Spinal cord (tissue), 10 donors: ENCODE measurements at places on chromosomes 5 and 9.

- no peak for DNase-seq
Observed at GRCh38 chr9:107018861-107019545, 156.0 kb downstream of the ZNF462 start.

DNA sequence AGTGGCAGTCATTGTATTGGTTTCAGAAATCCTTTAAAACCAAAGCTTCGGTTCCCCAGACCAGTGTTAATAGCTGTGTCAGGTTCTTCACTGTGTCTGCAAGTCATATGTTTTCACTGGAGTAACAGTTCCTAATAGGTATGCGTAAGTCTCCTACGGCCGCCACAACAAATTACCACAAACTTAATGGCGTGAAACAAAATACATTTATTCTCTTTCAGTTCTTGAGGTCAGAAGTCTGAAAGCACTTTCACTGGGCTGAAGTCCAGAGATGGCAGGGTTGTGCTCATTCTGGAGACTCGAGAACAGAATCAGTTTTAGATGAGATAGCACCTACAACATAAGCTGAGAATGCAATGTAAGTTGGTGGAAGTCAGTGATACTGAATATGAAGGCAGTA is 556.2 kb downstream of the TLE4 start:
- DNase-seq = no peak

DNA sequence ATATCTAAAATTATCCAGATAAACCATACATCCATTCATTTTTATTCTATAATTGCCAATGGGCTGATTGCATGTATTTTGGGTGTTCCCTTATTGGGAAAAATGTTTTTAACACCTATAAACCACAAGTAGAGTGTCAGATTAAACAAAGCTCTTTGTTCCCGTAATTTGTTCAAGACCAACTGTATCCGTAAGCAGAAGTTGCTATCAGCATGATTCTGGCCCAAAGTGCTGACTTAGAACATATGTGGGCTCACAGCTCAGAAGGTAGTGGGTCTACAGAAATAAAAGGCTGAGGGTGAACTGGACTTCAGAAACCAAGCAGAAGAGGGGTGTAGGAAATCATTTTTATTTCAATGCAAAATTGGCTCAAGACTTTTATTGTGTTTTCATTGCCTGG is 23.5 kb upstream of the IL7R start:
- no peak for DNase-seq

- DNase-seq = no peak
Observed at GRCh38 chr9:78286125-78286524, 10.8 kb upstream of the PSAT1 start.

DNA sequence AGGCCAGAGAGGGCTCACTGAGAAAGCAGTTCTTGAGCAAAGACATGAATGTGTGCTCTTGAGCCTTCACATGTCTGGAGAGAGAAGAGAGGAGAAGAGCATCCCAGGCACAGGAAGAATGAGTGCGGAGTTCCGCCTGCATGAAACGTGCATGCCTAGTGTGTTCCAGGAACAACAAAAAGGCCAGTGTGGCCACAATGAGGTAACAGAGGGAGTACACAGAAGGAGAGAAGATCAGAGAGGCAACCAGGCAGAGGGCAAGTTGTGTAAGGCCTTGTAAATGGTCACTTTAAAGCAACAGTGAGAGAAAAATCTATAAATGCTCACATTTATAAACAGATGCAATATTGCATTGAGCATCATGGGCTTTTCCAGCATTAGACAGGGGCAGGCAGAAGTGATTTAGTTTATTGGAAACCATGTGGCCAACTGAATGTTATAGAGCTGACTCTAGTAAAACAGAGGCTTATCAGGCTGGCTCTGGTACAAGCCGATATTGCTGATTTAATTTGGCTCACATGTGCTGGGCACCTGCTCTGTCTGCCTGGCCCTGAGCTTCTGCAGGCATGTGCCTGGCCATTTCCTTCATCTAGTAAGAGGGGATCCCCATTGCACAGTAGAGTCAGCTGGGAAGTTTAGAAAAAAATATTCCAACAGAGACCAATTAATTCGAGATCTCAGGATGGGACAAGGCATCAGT is 185.3 kb downstream of the SAXO1 start:
- DNase-seq = no peak

GRCh38 chr9:21023861-21024260 is 7.6 kb downstream of the HACD4 start:
- no peak for DNase-seq

DNA sequence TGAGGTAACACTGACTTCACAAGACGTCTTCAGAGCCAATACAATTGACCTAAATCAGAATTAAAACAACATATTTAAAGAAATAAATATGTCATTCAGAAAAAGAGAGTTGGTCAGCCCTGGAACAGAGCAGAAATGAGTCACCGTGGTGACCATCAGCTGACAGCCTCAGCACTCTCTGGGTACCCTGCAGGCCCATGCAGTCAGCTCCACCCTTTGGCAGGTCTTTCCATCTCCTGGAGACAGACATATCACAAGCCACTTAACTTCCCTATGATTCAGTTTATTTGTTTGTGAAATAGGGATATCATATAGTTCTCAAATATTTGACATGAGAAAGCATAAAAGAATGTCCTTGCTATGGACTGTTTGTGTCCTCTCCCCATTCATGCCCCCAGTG is 151.6 kb upstream of the MEF2C start:
- no peak for DNase-seq

DNA sequence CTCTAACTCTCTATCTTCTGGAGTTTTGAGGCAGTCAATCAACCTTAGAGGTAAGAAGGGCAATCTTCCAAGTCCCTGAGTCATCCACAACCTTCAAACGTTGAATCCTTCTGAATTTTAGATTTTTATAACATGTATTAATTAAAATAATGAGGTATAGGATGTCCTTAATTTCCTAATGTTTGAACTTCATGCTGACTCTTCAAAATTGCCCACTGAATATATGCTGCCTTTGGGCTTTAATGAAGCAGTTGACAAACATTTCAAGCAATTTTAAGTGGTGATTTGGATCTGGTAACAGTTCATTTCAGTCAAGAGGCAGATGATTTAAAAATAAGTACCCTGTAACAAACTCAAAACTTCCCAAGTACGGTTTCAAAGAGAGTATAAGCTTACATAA is 26.0 kb downstream of the ERP44 start:
- DNase-seq = no peak

GRCh38 chr5:84242286-84242685 is 142.4 kb downstream of the EDIL3 start:
- DNase-seq = no peak

GRCh38 chr9:121684381-121685145 is 33.1 kb downstream of the DAB2IP start:
- DNase-seq = no peak

GRCh38 chr5:53160895-53161294 is 51.3 kb upstream of the MOCS2 start:
- no peak for DNase-seq

GRCh38 chr5:82376307-82376706 is 98.2 kb upstream of the RPS23 start:
- no peak for DNase-seq

DNA sequence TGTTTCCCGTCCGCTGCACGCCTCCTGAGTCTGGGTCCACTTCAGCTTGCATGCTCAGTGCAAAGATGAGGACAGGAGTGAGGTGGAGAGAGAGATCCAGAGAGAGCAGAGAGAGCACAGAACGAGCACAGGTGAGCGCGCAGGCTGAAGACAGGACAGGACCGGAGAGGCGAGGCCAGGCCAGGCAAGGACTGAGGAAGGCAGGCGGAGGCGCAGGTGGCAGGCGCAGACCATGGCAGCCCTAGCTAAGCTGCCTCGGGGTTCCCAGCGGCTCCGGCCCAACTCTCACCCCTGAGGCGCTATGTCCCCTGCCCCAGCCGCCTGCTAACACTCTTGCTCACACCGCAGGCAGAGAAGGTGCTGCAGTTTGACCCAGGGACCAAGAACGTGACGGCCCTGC is 9.7 kb downstream of the GRIN1 start:
- no peak for DNase-seq

DNA sequence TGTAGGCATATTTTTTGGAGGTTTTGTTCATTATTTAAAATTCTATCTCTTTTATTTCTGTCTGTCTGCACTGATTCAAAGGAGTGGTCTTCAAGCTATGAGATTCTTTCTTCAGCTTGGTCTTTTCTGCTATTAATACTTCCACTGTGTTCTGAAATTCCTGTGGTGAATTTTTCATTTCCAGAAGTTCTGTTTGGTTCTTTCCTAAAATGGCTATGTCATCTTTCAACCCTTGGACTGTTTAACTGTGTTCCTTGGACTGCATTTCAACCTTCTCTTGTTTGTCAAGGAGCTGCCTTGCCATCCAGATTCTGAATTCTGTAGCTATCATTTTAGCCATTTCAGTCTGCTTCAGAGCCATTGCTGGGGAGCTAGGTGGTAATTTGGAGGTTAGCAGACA is 76.3 kb downstream of the CERT1 start:
- DNase-seq = no peak

GRCh38 chr5:72252008-72252407 is 68.0 kb downstream of the MRPS27 start:
- no peak for DNase-seq

DNA sequence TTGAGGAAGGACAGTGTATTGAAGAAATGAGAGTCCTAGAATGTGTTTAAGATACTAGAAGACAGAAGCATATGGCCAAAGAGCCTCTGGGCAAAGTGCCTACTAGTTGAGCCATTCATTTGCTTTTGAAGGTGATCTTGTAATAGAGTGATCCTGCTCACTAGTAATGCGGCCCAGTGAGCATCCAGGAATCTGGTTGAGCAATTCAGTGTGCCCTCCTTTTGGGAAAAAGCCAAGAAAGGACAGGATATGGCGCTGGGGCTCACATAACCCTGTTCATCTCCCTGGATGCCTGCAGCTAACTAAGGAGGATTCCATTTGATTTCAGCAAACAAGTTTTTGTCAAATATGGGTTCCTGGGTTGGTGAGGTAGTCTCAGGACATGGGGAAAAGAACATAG is 16.3 kb downstream of the ADAM19 start:
- DNase-seq = no peak

- DNase-seq = peak; percentile 30
Observed at GRCh38 chr5:150208187-150209098, 18.6 kb downstream of the SLC6A7 start.

- DNase-seq = no peak
Observed at GRCh38 chr9:81585191-81585763, 104.1 kb downstream of the TLE1 start.

DNA sequence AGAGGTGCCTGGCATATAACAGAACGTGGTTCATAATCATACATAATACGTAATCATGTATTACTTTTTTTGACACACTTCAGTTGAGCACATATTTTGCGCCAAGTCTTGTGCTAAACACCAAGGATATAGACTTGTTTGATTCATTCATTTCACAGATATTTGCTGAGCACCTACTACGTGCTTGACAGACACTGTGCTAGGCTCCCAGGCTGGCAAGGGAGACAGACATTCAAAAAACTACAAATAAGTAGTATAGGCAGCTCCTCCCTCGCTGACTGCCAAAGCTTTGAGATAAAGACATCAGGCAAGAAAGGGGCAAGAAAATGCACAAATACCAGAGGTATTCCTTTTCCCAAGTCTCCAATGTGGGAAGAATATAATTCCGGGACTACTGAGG is 122.5 kb upstream of the CPEB4 start:
- DNase-seq = no peak

DNA sequence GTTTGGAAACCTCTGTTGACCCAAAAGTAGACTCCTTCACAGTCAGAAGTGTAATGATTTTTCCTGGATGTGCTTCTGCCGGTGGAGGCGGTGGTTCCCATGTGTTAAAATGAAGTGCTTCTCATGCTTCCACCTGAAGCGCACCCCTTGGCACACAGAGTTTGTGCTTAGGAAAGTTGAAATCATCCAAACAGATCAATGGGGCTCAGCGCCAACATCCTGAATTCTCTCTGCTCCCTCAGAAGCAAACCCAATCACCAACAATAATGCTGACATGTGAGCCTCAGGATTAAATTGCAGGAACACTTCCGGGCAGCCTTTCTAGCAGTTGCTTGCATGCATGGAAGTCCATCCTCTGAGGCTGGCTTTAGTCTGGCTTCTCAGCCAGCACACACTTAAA is 71.0 kb downstream of the MED10 start:
- DNase-seq = no peak

DNA sequence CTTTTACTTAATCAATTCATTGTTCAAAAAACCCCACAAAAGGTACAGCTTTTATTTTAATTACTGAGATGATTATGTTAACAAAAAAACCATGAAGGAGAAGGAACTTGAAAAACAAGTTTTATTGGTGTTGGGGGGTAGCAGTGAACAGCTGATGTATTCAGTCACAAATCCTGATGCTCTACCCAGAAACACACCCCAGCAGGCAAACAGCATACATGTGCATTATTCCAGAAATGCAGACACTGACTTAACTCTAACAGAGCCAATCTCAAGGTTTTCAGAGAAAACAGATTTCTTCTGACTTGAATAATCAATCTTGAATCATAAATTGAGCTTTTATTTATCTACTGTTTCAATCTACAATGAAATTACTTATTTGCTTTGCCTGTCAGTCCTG is 175.2 kb downstream of the ZSWIM6 start:
- no peak for DNase-seq

- DNase-seq = no peak
Observed at GRCh38 chr5:113552620-113553019, 39.1 kb downstream of the YTHDC2 start.

DNA sequence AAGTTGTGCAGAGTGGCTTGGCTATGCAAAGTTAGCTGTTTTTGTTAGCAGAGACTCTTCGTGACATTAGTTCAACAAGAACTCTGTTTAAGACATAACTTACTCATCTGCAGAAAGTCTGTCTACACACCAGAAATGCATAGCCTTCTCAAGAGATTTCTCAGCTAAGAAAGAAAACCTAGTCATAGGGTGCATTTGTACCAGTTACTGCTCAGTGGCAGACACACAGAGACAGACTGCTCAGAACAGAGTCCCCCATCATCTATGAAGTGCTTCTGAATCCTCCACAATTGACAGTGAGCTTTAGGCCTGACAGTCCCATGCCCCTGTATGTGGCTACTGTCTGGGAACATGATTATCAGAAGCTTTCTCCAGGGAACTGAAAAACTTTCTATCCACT is 56.1 kb upstream of the IFNK start:
- DNase-seq = no peak

DNA sequence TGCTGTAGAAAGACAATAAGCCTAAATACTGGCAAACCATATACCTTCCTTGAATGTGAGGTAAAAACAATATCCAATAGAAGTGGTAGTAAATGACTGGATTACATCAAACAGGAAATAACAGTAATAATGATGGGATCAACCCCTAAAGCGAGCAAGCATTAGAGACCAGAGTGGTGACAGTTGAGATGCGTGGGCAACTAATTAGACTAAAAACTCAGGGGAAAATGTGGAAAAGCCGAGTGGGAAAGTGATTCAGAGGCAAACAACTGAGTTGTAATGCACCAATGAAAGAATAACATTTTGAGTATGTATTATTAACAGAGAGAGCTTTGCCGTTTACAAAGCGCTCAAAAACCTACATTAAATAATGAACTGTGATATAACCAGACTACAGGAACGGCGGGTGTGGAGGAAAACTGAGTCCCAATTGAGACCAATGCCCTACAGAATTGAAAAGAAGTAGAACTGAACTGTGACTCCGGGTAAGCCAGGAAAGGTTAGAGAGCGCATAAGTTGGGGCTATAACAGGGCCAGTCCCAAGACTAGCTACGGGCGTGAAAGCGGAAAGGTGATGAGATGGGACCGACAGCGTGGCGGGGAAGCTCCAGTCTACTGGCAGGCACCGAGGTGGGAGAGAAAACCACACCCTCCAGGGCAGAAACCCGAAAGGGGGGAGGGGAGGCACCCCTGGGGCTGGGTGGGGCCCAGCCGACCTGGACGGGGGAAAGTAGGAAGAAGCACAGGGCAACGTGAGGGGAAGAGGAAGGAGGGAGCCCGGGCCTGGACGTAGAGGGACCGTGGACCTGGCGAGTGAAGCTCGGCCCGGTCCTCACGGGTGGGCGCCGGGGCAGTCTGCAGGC is 592 bp downstream of the UBAP2 start:
- no peak for DNase-seq
